DMS53 (cell line): ENCODE measurements at places on chromosomes 3 and 15.

DNA sequence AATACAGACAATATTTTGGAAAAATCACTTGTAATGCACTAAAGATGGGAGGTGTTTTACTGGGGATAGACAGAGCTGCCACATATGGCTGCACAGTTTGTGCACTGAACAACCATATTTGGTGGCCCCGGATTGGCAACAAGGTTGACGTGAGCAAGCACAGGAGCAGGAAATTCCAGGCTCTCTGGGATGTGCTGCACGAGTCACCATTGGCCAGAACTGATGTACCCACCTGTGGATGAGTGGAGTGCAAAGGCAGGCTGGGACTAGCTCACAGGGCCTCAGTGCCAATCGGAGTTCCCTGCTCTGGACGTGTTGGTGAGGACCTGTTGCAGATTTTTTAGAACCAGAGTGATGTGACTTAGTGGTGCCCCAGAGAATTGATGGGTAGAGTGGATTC, 42.0 kb upstream of the SCAANT1 start:
- DNase-seq: no peak

DNA sequence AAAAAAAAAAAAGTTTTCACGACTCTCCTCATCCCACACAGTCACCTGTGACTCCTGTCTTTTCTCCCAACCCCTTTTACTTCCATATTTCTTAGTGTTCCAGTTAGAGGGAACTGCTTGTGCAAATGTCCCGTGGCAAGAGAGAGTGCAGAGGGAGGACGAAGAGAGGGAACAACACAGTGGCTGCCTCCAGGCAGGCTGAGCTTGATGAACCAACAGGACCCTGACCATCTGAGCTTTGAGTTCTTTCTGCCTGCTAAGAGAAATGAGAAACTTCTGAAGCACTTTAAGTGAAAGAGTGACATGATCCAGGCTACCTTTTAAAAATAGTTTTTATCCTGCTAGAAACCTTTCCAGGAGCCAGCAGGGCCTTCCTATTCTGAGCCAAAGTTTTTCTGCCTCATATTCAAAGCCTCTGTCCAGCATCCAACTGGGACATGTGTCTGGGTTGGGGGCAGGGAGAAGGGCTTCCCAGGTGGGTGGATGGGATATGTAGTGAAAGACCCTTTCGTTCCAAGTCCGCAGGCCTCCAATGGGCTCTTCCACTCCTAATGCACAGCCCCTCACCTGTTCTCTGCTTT, 239.9 kb downstream of the OPA1 start:
- DNase-seq: no peak

- DNase-seq: no peak
Measured at GRCh38 chr15:34994925-34995324, 6.8 kb upstream of the ZNF770 start.

DNA sequence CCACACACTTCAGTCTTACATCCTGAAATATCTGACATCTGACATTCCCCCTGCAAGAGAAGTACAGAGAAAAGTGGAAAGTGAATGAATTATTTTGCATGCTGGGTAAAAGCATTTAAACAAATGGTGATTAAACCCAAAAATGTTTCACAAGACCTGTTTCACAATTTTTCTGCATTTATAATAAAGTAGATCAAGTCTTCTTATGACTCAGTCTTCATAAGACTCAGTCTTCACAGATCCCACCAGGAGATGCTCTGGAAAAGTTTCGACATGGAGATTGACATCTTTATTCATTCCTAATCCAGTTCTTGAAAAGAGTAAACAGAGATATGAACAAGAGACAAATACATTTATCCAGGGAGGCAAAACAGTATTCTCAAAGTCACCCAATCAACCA, 13.2 kb upstream of the EDC3 start:
- no peak for DNase-seq

DNA sequence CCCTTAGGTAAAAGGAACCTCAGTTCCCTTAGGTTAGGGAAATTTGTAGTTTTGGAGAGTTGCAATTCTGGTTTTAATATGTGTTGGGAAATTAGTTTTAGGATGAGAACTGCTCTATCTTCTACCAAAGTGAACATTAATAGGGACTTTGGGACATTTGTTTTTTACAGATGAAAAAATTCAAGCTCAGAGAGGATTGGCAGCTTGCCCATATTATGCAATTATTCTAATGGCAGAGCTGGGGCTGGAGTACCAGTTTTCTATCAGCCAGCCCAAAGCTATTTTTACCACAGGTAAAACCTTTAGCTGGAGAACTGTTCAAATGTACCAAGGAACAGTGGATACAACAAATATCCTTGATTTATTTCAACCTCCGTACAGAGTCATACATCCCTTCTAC, 127.0 kb downstream of the CPNE4 start:
- DNase-seq: no peak

DNA sequence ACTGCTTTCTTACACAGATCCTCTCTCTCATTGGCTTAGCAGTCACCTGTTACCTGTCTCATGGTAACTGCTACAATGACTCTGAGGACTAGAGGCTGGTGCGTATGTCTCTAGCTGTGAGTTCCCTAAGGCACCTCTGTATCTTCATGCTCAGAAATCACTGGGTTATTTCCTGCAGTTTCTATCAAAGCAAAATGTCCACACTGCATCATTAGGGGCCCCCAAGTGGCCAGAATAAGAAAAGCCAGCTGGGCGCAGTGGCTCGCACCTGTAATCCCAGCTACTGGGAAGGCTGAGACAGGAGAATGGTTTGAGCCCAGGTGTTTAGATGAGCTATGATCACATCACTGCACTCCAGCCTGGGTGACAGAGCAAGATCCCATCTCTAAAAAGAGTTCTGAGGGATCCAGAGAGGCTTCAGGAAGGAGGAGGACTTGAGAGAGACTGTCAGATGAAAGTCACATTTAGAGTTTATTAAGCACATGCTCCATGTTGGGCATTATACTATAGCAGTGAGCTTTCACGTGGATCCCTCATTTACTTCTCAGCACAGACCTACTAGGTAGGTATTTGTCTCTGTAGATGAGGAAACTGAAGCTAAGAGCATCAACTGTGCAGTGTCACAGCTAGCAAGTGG, 2.3 kb upstream of the VPS18 start:
- peak; percentile 86 for DNase-seq

DNA sequence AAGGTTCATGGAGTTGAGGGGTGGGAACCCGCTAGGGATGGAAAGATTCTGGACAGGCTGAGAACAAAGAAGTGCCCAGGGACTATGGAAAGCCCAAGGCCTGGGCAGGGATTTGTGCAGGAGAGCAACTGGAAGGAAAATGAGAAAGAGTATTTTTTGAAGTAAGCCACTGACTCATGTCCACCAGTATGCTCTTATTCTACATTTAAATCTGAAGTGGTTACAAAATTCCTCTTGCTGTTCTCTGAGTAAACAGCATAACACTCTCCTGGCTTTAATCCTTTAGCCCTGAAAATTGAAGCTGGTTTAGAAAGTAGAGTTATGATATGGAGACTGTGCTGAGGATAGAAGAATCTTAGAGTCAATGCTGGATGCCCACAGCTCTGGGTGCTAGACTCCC, 165.2 kb downstream of the ISL2 start:
- DNase-seq: no peak

GRCh38 chr3:66985336-66985920, 12.7 kb upstream of the KBTBD8 start:
- no peak for DNase-seq

DNA sequence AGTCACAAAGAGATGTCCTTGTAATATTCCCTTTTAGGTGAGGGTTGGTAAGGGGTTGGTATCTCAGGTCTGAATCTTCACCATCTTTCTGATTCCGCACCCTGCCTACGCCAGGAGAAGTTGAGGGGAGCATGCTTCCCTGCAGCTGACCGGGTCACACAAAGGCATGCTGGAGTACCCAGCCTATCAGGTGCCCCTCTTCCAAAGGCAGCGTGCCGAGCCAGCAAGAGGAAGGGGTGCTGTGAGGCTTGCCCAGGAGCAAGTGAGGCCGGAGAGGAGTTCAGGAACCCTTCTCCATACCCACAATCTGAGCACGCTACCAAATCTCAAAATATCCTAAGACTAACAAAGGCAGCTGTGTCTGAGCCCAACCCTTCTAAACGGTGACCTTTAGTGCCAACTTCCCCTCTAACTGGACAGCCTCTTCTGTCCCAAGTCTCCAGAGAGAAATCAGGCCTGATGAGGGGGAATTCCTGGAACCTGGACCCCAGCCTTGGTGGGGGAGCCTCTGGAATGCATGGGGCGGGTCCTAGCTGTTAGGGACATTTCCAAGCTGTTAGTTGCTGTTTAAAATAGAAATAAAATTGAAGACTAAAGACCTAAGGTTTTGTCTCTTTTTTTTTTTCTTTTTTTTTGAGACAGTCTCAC, 19.8 kb downstream of the TYRO3 start:
- no peak for DNase-seq

- DNase-seq: no peak
Measured at GRCh38 chr3:107641572-107642307, 119.0 kb downstream of the BBX start.

- no peak for DNase-seq
Measured at GRCh38 chr3:115652738-115653137, 29.4 kb downstream of the GAP43 start.

- DNase-seq: no peak
Measured at GRCh38 chr3:144096016-144096415, 124.4 kb downstream of the DIPK2A start.

DNA sequence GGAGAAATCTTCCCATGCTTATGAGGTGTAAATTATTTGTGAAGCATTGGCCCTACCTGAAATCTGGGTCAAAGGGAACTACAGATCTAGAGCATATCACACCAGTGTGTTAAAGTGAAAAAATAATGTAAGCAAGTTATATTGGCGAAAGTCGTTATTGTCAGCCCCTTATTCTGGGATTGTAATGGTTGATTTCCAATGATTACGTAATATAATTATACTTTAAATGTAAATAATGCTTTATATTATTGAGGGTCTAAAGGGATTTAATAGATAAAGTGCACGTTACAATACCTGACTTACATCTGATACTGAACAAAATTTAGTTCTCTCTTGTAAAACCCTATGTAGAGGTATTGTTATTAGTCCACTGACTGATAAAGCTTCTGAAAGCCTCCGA, 101.2 kb downstream of the NEO1 start:
- DNase-seq: no peak

DNA sequence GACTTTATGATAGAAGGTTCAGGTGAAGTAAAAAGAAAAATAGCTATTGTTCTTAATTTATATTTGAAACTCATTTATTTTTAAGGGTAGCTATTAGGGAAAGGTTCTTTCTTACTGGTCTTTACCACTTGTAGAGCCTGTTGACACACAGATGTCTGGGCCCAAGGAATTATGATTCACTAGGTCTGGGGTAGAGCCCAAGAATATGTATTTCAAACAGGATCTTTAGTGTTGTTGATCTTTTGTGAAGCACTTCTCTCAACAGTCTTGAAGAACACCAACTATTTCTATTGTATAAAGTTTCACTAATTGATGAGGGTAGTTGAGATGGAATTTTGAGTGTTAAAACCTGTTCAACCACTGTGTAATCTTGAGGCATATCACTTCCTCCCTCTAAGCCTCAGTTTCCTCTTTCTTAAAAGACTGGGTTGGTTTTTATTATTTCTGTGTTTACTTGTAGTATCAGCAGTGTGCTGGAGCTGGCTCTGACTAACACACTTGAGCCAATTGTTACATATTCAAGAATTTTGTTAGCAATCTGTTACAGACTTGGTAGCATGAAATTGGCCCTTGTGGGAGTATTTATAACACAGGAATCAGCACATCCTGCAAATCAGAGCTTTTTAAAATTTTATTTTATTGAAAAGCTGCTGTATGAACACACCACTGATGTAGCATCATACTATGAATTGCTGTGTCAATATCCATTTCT, 155.9 kb downstream of the RBMS3 start:
- peak; percentile 10 for DNase-seq

- peak; percentile 68 for DNase-seq
Measured at GRCh38 chr3:39752751-39753150, 56.7 kb upstream of the MYRIP start.

DNA sequence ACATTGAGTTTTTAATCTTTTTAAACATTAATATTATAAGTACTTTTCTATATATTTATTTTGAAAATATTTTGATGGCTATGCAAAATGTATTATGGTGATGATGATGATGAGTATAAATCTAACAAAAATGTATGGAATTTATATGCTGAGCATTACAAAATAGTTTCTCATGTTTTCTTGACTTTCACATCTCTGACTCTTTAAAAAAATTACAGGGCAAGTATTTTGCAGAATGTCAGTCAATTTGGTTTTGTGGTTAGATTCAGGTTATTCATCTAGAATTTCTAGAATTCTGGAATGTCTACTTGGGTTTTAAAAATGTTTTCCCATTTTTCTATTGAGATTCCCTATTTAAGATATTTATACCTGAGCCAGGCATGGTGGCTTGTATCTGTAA, 41.7 kb upstream of the ANP32A start:
- no peak for DNase-seq

GRCh38 chr15:56963126-56963525, 44.7 kb downstream of the TCF12 start:
- DNase-seq: no peak

- no peak for DNase-seq
Measured at GRCh38 chr3:79178471-79179180, 589.2 kb downstream of the ROBO1 start.

DNA sequence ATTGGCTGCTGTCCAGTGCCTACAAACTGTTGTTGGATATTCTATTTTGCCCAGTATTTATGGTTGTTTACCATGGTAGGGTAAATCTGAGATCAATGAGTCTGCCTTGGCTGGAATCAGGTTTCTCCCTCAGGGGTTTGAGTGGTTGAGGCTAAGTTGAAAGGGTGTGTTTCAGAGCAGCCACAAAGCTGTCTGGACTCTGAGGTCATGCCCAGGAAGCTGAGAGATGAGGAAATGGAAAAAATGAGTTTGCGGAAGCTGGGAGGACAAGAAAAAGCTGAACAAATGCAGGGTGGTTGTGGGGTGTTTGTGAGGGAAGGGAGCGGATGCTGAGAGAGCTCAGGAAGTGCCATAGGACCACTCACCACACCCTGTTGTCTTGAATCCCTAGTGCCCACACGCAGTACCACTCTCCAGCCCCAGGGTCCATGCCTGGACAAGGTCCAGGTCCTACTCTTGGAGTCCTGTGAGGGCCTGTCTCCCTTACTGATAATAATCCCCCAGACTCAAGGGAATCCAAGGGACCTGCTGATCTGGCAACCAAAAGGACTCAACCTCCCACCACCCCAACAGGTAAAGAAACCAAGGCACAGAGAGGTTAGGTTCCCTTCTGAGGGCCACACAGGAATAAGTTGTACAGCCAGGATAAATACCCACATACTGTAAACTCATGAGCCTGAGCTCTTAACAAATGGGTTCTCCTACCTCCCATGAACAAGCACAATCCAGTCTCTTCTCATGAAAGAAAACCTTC, 81.6 kb downstream of the PPCDC start:
- DNase-seq: peak; percentile 41
